ENCODE measurements at places on chromosomes 11 and 22. TPM values are rescaled to one million over a fixed set of nuclear protein-coding genes. Genes with fewer than 3 reads are reported as not detected.

Gene RNF121
- 53.3 TPM for total RNA-seq

- no peak within 1 kb of the TSS for H3K27ac ChIP-seq
- no peak for DNase-seq
- H3K36me3 ChIP-seq, result peaks cover 5% of the 10 kb centered on the region
- H3K27me3 ChIP-seq, result no peaks in the 10 kb centered on the region
- peaks cover 2% of the 10 kb centered on the region for H3K4me1 ChIP-seq
- no peak within 1 kb of the TSS for H3K4me3 ChIP-seq
Measured at GRCh38 chr11:75096456-75097172, at the start of gene OR2AT4. OR2AT4 (minus strand) TSS chr11:75096876.

Gene SOX10
- total RNA-seq, result 2.4 TPM

GRCh38 chr11:28107750-28108618, at the start of the genes KIF18A and METTL15:
KIF18A (minus strand) TSS chr11:28108156; CDS start chr11:28097947, 10,209 bp downstream.
METTL15 (plus strand) TSS chr11:28108388; CDS start chr11:28113335, 4,947 bp downstream.
- H3K4me3 ChIP-seq, result peak within 1 kb of the TSS; percentile 99
- peak; percentile 100 for DNase-seq
- no peaks in the 10 kb centered on the region for H3K36me3 ChIP-seq
- H3K4me1 ChIP-seq, result no peaks in the 10 kb centered on the region

Gene CDC42BPG
- 24.9 TPM for total RNA-seq

- H3K4me1 ChIP-seq, result no peaks in the 10 kb centered on the region
- H3K27ac ChIP-seq, result no peak overlapping the region
- DNase-seq, result no peak
- peak overlapping the region; percentile 94 for H3K4me3 ChIP-seq
- H3K27me3 ChIP-seq, result no peaks in the 10 kb centered on the region
Measured at GRCh38 chr11:61392981-61393595, 701 bp downstream of the TMEM216 start.

Gene IL17RA
- 8.7 TPM for total RNA-seq

- peaks cover 5% of the 10 kb centered on the region for H3K36me3 ChIP-seq
- H3K27ac ChIP-seq, result no peak overlapping the region
- DNase-seq, result no peak
- H3K4me1 ChIP-seq, result no peaks in the 10 kb centered on the region
- no peak overlapping the region for H3K4me3 ChIP-seq
Measured at GRCh38 chr11:100525197-100525596, 161.9 kb upstream of the ARHGAP42 start.

DNA sequence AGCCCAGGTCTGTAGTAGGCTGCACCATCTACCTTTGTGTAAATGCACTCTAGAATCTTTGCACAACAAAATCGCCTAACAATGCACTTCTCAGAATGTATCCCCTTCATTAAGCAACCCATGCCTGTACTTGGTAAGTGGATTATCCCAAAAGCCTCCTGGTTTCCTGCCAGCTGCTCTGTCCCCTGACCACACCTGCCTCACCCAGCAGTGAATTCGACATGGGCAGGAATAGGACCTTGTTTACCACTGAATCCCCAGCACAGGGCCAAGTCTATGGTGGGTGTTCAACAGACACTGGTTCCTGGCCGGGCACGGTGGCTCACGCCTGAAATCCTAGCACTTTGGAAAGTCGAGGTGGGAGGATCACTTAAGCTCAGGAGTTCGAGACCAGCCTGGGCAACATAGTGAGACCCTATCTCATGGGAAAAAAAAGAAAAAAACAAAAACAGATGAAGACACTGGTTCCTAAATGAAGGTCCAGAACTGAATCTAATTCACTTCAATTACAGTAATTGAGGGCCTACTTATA, 5.1 kb upstream of the SYCE3 start:
- no peak overlapping the region for H3K27ac ChIP-seq
- no peak for DNase-seq
- peaks cover 49% of the 10 kb centered on the region for H3K36me3 ChIP-seq

GRCh38 chr11:134049303-134049702, 19.6 kb upstream of the JAM3 start:
- H3K27me3 ChIP-seq, result no peaks in the 10 kb centered on the region
- no peak for DNase-seq
- H3K4me1 ChIP-seq, result peaks cover 3% of the 10 kb centered on the region
- H3K36me3 ChIP-seq, result no peaks in the 10 kb centered on the region
- no peak overlapping the region for H3K4me3 ChIP-seq
- H3K27ac ChIP-seq, result no peak overlapping the region
